IMR-90 (cell line): ENCODE measurements at places on chromosomes 2 and 18. TPM values are rescaled to one million over a fixed set of nuclear protein-coding genes. Genes with fewer than 3 reads are reported as not detected.

The MARCHF4 gene
- total RNA-seq, result 2.3 and 3.1 TPM in 2 replicates

The CIB4 gene
- total RNA-seq, result not detected in 2 replicates

The AQP12A gene
- total RNA-seq, result not detected in 2 replicates

The FHOD3 gene
- total RNA-seq, result 16.0 and 16.7 TPM in 2 replicates
